ENCODE measurements at places on chromosomes 6 and 20. TPM values are rescaled to one million over a fixed set of nuclear protein-coding genes. Genes with fewer than 3 reads are reported as not detected.

- peak; percentile 18 for ATAC-seq
Observed at GRCh38 chr20:40339661-40340449, 349.2 kb downstream of the MAFB start.

The ACTL10 gene
- 2.0 TPM for total RNA-seq

DNA sequence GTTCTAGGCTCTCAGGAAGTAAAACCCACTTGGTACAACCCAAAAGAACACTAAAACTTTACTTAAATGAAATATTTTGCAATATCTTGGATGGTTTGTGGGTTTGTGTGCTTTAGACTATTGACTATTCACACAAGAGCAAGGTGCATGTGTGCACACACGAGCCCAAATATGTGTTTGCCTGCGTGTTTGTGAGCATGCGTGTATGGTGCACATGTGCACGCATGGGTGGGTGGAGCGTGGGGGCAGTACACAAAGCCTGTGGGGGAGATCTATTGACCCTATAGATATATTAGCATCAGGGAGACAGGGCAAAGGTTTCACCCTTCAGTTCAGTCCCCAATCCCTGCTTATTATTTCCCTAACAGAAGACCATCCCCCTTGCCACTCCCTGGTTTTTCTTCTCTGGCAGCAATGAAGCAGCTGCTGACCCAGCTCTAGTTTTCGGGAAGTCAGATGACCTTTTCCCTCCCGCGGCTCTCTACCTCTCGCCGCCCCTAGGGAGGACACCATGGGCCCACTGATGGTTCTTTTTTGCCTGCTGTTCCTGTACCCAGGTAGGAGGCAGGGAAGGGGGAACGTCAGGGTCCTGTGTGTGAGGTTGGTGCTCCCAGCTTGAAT is at the start of gene C2:
TSS of gene C2 (plus strand) at position 476 of the 621 bp plus-strand sequence. CDS start at position 512, 36 bp downstream.
- ATAC-seq = no peak

The ZNF311 gene
- 1.1 TPM for total RNA-seq

The CST9L gene
- not detected for total RNA-seq

DNA sequence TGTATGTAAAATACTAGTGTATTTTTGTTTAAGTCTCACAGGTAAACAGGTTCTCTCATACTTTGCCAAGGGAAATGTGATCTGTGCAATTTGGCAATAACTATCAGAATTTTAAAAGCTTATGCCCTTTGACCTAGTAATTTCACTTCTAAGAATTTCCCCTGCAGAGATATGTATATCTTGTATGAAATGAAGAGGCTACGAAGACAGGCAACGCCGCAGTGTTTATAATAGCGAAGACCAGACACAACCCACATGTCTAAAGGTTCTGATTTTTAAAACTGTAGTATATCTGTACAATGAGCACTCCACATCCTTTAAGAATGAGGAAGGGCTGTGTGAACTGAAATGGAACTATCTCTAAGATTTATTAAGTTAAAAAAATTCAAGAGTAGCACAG is 7.5 kb downstream of the TRAF3IP2 start:
- no peak for ATAC-seq

DNA sequence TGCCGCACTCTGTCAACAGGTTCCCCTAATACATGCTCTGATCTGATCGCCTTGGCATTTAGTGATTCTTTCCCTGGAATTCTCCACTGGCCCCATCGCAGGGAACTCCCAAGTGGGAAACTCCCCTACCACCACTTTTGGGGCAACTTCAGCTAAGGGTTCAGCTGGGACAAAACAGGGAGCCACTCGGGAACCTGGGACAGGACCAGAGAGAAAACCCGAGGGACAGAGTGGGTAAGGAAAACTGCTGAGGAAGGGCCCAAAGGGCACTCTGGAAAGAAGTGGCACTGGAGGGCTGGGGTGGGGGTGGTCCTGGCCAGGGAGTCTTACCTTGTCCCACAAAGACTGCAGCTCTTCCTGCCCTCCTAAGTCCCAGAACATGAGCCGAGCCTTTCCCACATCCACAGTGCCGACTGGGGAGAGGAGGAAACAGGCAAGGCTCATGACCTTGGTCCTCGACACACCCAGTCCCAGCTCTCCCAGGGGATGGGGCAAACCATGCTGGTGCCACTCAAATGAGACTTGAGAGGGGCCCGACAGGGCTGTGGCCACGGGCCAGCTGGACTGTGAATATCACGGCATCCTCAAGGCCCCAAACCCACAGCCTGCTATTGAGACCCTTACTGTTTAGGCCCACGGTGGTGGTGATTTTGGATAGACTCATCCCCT is 1.6 kb downstream of the ARFRP1 start:
- no peak for ATAC-seq

The RBPJL gene
- total RNA-seq = not detected

DNA sequence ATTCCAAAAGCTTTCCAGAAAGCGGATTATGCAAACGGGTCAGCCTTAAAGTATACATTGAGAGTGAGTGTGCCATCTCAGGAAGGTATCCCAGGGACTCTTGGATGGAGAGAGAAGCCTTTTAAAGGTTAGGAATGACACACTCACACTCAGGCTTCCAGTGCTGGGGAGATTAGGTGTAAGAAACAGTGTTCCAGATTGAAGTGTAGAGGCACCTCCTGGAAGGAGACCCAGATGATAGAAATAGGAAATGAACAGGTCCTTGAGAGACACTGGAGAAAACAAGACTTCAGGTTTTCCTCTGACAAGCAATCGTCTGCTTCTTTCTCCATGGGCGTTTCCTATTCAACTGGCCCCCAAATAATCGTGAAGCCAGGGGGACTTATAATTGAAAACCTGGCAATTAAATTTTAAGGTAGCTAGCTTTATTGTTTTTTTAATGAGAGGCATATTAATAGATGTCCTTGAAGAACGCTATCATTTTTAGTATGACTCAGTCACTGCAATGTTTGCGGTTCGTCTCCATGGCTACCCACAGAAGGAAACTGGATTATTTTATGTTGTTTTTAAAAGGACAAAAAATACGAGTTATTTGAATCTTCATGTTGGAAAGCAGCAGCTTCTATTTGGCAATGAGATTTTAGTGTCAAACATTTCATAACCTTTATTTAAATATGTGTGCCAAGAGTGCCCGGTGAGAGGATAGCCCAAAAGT is 85.3 kb downstream of the TRMT6 start:
- no peak for ATAC-seq

The SLC2A10 gene
- 2.1 TPM for total RNA-seq

DNA sequence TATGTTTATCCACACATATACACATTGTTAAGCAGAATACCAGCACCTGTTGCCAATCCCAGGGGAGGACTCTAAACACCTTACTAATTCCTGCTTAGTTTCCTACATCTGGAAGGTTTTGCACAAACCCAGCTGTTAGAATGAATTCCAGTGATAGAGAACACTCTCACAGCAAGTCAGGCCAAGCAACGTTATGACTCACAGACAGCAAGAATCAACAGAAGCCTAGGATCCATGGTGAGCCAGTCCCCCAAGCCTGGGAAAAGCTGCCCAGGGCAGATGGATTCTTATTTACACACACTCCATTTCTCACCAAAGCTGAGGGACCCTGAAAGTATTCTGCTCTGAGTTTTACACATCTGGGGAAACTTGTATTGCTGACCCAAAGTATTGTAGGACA is 291.7 kb downstream of the SLC35F1 start:
- no peak for ATAC-seq

The JPH2 gene
- total RNA-seq = 1.0 TPM

GRCh38 chr20:47106786-47107185 is 212.1 kb downstream of the EYA2 start:
- ATAC-seq = no peak

DNA sequence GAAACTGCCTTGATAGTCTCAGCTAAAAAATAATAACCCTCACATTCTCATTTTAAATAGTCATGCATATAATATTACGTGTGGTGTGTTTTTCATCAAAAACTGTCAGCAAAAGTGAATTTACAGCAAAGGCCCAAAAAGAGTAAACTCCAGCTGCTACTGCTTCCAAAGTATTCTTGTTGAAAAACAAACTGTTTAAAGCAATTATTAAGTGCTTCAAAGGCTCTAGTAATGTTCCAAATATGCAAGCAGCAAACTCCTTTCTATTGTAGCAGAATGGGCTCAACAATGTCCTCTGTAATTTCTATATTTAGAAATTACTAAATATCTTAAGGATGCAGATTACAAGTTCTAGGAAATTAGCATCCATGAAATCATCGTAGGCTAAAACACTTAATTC is 280.0 kb upstream of the TBX18 start:
- ATAC-seq = no peak

GRCh38 chr20:49620364-49621240 is 52.7 kb upstream of the PTGIS start:
- no peak for ATAC-seq

GRCh38 chr20:64051561-64052325 is 2.3 kb upstream of the SOX18 start:
- ATAC-seq = peak; percentile 34

- peak; percentile 100 for ATAC-seq
Observed at GRCh38 chr6:54935739-54936138, 89.2 kb downstream of the FAM83B start.

DNA sequence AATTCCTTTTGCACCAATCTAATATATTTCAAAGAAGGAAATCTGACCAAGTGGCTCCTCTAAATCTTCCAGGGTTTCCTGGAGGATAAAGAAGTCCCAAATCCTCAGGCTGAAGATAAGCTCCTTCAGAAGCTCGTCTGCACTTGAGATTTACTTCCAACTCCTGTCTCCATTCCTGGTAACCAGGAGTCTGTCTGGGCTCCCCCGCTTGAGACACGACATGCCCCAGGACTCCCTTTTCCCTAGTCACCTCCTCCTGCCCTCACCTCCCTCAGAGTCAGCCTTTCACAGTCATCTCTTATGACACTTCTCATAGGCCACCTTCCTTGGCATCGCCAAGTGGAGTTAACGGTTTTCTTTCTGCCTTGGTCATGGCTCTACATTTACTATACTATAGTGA is 103.4 kb upstream of the NEDD9 start:
- no peak for ATAC-seq

The NKX2-4 gene
- not detected for total RNA-seq

GRCh38 chr6:104541411-104541810 is 318.3 kb downstream of the HACE1 start:
- ATAC-seq = no peak

The HLA-F gene
- total RNA-seq = 6.8 TPM

DNA sequence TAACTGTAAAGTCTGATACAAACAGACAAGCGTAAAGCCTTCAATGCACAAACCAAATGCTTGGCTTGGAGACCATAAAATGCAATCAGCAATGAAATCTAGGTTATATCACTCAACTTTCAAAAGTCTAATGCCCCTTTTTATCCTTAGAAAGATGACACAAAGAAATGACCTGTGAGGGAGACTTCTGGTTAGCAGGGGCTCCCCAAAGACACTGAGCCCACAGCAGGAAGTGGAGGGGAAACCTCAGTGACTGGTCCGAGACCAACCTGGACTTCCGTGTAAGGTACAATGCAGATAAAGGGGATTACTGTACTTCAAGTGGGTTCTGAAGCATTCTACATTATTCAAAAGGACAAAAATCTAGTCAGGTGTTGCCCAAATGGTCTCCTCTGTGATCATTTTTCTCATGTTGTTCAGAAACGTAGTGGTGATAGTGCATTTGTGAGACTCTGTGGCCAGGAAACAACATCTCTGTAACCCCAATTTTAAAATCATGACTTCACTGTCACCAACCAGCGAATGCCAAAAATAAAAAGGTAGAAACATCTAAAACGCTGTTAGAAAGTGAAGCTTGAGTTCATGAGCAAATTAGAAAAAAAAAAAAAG is 88.2 kb downstream of the HIVEP2 start:
- no peak for ATAC-seq

The SLC24A3 gene
- total RNA-seq = 13.0 TPM

The IPCEF1 gene
- 1.8 TPM for total RNA-seq

DNA sequence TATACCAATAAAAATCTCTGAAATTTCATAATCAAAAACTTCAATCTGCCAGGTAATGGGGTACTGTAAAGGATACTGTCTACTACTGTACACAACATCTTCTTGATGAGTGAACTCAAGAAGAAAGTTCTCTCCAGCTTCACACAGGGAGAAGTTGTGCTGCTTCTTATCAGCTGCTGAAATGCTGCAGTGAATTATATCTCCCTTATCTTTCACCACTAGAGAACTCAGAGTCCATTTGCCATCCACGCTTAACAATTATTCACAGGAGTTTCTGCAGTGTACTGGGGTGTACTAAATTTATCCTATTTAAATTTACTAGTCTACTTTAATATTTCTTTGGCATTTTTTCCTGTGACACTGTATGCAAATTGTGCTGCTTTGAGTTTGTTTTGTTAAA is 384.8 kb downstream of the TFAP2B start:
- no peak for ATAC-seq

DNA sequence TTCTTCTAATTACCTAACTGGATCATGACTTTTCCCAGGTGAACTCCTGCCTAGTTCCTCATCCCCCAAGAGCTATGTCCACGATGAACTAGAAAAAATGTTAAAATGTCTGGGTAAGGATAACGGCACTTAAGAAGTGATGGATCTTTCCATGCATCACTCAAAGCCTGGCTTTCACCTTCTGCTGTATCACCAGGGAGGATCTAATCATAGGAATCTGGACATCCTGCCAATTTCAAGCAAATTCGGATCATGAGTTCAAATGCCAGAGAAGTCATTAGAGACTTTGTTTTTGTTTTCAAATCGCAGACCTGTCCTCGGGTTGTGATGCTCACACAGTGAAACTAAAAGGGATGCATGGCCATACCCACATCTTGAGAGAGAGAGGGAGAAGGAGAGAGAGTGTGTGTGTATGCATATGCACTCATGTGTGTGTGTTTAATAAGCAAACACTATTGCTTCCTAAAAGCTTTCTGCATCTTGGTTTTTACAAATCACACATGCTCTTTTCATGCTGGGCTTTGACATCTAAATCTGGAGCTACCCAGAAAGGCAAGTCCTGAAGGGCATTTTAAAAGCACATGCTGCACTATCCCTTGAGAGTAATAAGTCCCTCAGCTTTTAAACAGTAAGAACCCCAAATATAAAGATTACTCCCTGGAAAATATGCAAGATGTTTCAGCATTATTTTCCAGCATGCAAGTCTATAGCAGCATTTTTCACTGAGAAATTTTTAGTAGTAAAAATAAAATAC is 524.6 kb upstream of the NOX3 start:
- no peak for ATAC-seq

GRCh38 chr6:37614491-37614890 is 83.2 kb downstream of the MDGA1 start:
- ATAC-seq = no peak

The CYP21A2 gene
- total RNA-seq = 0.60 TPM

GRCh38 chr6:17600527-17601385 is 654 bp downstream of the FAM8A1 start:
- ATAC-seq = peak; percentile 59

- ATAC-seq = no peak
Observed at GRCh38 chr6:148365041-148365440, 22.4 kb downstream of the SASH1 start.

DNA sequence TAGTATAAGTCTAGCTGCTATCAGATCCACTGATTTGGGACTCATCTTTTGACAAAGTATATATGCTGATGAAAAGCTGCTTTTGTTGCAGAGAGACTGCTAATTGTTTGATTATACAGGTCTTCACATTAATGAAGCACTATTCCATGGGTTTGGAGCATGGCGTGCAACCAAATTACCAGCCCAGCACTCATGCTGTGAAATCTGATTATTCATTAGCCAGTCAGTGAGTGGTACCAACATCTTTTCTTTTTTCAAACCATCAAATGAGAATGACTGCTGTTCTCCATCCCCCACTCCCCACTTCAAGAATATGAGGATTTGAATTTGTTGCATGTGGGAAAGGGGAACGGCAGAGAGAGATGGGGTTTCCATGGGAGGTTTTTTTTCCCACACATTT is 91.3 kb downstream of the ID4 start:
- no peak for ATAC-seq
